ENCODE measurements at places on chromosomes 7 and 10. TPM values are rescaled to one million over a fixed set of nuclear protein-coding genes. Genes with fewer than 3 reads are reported as not detected.

The PRR15 gene
- total RNA-seq, result 0.32 TPM

The PMPCB gene
- total RNA-seq, result 69.7 TPM

The CBLL1 gene
- 20.5 TPM for total RNA-seq

The IL15RA gene
- total RNA-seq, result 11.6 TPM

The IGFBP3 gene
- 45.4 TPM for total RNA-seq

The PLXNA4 gene
- 17.6 TPM for total RNA-seq

The NAPEPLD gene
- 13.1 TPM for total RNA-seq

The ZNF736 gene
- 3.4 TPM for total RNA-seq

The CALCR gene
- total RNA-seq, result 0.05 TPM

The CFAP58 gene
- 1.1 TPM for total RNA-seq

The SFMBT2 gene
- 9.6 TPM for total RNA-seq

The TRPV5 gene
- not detected for total RNA-seq
